ENCODE measurements at places on chromosomes 4 and X.

DNA sequence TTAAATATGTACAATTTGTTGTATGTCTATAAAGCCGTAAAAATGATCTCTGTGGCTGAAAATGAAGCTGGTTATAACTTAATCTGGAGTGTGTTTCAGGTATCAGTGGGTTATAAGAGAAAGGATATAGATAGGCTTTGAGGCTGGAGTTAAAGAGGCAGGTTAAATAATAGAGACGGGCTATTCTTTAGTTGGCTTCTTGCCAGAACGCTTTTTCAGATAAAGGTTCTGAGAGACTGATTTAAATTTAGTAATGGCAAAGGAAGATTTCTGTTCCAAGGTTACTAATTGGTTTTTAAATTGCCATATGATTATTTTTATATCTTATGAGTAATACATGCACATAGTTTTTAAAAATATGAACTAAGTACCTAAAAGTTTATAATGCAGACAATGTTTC lies 117.4 kb downstream of the AWAT2 start:
- no peak for DNase-seq

DNA sequence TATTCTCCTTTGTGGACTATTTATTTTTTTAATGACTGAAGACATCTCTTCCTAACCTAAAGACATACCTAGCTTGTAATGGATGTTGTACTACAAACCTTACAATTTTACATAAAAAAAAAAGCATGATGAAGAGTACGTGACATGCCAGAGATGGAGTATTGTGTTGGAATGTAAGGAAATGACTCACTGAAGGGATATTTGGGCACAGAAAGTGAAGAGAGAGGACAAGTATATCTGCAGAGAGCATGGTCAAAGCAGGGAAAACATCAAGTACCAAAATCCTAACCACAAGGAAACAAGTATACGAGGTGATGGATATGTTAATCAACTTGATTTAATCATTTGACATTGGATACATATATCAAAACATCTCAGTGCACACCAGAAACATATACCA lies 1051.4 kb upstream of the PRKX start:
- no peak for DNase-seq

GRCh38 chrX:130295519-130296296 lies 27.0 kb upstream of the ZNF280C start:
- DNase-seq = no peak

DNA sequence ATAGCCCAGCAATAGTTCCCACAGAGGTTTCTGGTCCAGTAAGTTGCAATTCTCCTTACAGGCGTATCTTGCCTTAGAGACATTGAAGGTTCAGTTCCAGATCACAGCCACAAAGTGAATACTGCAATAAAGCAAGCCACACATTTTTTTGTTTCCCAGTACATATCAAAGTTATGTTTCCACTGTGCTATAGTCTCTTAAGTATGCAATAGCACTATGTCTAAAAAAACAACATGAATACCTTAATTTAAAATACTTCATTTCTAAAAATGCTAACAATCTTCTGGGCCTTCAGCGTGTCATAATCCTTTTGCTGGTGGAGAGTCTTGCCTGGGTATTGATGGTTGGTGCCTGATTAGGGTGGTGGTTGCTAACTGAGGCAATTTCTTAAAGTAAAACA lies 659.1 kb downstream of the GRID2 start:
- DNase-seq = no peak

DNA sequence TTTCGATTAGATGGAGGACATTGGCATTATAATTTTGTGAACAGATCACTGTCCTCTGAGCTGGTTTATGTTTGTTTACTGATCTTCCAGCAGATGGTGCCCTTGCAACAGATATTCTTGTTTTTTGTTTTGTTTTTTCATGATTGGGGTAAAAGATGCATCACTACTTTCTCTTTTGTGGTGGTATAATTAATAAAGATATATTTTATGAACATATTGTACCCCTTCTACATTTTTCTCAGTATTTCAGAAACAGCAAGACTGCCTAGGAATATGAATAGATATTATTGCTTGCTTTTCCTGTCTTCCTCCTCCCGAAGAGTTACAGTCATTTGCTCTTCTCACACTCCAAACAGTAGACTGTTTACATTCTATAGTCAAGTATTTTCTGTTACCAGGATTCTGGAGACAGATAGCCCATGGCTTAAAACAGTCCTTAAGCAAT lies 905.2 kb downstream of the TRAM1L1 start:
- no peak for DNase-seq

DNA sequence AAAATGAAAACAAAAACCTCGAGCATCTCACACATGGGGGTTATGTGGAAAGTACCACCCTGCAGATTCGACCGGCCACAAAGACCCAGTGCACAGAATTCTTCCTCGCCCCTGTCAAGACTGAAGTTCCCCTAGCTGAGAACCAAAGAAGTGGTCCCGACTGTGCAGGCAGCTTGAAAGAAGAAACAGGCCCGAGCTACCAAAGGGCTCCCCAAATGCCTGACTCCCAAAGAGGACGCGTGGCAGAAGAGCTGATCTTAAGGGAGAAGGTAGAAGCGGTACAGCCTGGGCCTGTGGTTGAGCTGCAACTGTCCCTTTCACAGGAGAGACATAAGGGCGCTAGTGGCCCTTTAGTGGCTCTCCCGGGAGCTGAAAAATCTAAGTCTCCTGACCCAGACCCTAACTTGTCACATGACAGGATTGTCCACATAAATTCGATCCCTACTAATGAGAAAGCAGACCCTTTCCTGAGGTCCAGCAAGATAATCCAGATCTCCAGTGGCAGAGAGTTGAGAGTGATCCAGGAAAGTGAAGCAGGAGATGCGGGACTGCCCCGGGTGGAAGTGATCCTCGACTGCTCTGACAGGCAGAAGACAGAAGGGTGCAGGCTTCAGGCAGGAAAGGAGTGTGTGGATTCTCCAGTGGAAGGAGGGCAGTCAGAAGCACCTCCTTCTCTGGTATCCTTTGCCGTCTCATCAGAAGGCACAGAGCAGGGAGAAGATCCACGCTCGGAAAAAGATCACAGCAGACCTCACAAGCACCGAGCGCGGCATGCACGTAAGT lies 108.8 kb upstream of the MYOZ2 start:
- DNase-seq = no peak

- DNase-seq = no peak
Observed at GRCh38 chr4:59770601-59771264, 1429.4 kb upstream of the ADGRL3 start.

DNA sequence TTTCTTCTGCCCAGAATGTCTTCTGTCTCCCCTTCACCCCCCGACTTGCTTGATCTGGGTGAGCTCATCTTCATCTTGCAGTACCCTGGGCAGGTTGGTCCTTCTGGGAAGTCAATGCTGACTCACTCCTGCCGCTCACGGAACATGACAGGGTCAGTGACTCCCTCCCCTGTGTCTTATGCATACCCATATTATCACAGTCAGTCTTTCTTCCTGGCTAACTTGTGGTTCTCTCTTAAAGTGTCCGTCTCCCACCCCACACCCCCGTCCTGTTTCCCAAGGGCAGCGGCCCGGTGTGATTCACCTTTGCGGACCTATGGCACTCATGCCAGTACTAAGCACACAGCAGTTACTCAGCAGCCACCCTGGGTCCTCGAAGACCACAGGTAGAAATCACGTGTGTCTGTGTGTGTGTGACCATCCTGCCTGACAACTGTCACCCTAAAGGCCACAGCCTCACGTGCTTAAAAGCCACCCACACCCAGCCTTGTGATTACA lies 17.7 kb downstream of the IQSEC2 start:
- DNase-seq = no peak

GRCh38 chr4:84780719-84781118 lies 185.8 kb downstream of the WDFY3 start:
- DNase-seq = no peak

DNA sequence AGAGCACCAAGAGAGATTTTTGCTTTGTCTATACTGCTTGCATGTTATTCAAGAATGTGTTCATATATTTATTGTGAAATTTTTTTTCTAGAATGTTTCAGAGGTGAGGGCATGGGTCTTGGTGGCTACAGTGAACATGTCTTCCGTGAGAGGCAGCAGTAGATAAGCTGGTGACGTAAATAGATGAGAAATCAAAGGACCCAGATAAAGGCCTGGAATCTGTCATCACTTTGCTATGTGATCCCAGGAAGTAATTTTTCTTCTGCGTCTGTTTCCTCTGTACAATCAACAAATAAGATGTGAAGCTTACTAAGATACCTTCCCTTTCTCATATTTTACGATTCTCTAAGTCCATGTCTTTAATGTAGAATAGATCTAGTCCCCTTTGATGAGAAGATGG lies 129.1 kb downstream of the COL4A6 start:
- DNase-seq = no peak

GRCh38 chr4:128393101-128393704 lies 105.6 kb upstream of the PGRMC2 start:
- no peak for DNase-seq

GRCh38 chr4:168374772-168375523 lies 56.4 kb upstream of the DDX60 start:
- no peak for DNase-seq

GRCh38 chr4:185470501-185471195 lies 885 bp downstream of the CCDC110 start:
- no peak for DNase-seq

DNA sequence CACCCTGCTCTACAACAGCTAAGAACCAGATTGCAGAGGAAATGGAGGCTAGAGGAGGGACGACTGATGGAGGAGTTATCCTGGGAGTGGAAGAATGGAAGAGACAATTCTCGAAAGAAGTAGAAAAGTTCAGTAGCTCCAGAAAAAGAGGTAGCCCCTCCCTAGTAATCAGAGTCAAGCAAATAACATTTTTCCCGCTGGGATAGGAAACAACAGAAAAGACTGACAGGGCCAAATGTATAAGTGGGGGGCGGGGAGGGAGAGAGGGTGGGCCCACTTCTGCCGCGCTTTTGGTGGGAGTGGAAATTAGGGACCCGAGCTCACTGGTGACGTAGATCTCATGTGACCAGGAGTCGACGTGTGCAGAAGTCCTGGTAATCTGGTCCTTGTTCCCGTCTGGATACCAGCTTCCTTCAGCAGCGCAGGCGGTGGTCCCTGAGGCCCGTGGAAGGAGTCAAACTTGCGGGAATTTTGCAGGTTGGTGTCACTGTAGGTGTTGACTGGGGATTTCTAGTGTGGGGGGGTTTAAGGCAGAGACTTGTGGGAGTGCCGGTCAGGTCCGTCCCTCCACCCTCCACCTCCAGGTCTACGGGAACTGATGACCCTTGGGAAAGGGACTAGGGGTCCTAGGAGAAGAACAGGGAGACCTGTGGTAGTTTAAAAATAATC lies at the start of gene TCEAL9:
Gene TCEAL9 (plus strand): TSS at position 377 of the 669 bp plus-strand sequence. CDS start 1,179 bp downstream, outside the sequence.
- DNase-seq = no peak

- DNase-seq = no peak
Observed at GRCh38 chr4:184819786-184820185, 6.0 kb downstream of the ACSL1 start.

GRCh38 chr4:116082808-116083366 lies 969.5 kb upstream of the NDST4 start:
- no peak for DNase-seq

- no peak for DNase-seq
Observed at GRCh38 chr4:129532573-129532972, 436.6 kb downstream of the C4orf33 start.

DNA sequence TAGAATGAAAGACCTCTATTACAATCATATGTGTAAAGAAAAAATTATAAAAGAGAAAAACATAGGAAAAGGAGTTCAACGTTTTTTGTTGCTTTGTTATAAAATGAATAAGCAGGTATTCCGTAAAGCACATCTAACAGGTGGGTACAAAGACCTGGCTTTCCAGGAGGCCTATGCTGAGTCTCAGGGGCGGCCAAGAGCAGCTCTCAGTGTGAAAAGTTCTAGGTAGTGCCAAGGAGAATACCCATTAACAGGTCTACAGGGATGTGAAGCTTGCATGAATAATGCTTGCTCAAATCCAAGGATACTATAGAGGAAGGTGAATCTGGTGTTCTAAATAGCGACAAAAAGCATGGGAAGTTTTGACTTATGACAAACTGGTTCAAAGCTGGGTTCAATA lies 944.4 kb downstream of the PDHA2 start:
- no peak for DNase-seq

GRCh38 chrX:67607466-67607865 lies 63.6 kb downstream of the AR start:
- no peak for DNase-seq

DNA sequence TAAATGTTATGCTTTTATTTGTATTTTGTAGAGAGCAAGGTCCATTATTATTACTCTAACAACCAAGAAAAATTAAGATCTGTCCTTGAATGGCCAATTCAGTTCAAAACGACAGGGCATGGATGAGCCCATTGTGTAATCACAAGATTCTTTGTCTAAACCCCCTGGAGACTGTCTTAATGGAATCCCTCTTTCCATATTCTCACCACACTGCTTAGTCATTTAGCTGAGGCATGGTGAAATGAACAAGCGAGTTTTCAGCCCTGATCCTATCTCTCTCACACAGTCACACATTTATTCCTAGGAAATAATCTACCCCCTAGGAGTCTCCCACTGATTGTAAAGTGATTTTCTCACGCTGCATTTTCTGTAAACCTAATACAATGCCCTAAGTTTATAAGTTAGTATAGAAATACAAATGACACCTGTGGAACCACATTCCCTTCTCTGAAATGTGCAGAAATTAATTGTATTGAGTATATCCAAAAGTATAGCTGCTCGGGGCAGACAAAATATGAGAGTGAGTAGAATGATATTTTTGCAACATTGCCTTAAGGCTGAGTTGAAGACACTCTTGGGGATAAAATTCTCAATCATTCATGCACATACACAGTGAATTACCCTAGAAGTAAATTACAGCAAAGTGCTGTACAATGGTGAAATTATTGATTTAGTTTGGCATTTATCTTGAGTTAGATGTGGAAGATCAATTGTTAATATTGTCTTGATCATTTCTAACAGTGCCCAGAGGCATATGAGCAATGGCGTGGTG lies 119.7 kb upstream of the PCDH7 start:
- DNase-seq = no peak

DNA sequence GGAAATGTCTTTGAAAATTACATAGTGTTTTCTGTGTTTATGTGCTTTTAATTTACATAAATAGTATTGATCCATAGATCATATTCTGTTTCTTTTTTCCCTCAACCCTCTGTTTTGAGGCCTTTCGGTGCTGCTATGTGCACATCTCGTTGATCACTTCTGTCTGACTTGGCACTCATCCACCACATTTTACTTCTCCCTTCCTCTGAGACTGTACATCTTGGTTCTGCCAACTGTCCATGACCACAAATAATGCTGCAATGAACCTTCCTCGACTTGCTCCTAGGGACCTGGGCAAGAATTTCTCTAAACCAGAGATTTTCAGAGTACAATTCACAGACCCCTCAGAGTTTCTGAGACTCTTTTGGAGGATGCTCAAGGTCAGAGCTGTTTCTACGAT lies 74.4 kb downstream of the RTL5 start:
- DNase-seq = no peak

DNA sequence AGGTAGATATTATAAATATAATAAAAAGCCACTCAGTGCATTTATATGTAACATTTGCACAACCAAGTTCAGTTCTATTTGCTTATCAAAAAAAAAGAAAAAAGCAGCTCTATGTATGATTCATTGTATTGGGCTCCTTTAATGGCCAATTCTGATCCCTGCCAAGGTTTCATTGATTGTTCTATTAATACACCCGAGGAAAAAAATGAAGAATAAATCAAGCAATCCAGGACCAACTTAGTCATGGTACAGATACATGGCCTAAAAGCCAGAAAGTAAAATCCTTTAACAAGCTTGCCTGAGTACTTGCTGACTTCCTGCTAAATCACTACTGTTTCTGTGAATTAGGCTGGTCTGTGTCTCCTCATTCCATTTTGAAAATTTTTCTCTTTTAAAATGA lies 77.6 kb upstream of the PCDH7 start:
- DNase-seq = no peak
